ENCODE measurements at places on chromosomes 12 and 14.

- no peak for DNase-seq
Measured at GRCh38 chr14:32941668-32942065, 3.0 kb downstream of the NPAS3 start.

DNA sequence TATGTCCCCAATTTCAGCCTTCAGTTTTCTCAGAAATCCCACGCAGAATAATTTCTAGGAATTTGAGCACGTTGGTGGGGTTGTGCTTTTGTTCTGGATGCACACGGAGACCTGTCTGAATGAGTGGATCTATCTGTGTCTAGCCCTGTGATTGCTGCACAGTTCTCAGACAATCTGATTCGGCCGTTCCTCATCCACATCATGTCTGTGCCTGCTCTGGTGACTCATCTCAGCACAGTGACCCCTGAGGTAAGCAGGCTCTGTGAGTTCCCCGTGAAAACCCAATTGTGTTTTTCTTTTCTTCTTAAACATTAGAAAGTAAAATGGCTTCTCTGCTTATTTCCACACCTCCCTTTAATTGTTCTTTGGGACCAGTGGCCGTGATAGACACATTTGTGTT lies 20.2 kb downstream of the UBE3B start:
- no peak for DNase-seq

- DNase-seq: no peak
Measured at GRCh38 chr12:1650260-1650977, 21.4 kb downstream of the WNT5B start.

GRCh38 chr12:6767353-6768319 lies 1.5 kb downstream of the PTMS start:
- DNase-seq: no peak

DNA sequence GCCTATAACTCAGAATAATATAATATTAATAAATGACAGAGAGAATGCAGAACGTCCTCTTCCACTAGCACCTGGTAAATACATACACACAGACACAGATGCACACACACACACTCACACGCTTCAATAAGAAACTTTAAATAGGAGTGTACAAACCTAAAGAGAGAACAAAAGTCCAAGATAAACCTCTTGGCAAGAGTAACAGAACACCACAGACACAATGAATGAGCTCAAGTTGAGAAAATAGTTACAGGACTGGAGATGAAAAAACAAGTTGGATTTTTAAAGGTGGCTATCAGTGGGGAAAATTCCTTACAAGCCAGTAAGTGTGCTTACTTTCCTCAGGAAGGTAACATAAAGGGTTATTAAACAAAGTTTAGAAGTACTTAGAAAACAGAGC lies 35.2 kb downstream of the CRY1 start:
- no peak for DNase-seq

DNA sequence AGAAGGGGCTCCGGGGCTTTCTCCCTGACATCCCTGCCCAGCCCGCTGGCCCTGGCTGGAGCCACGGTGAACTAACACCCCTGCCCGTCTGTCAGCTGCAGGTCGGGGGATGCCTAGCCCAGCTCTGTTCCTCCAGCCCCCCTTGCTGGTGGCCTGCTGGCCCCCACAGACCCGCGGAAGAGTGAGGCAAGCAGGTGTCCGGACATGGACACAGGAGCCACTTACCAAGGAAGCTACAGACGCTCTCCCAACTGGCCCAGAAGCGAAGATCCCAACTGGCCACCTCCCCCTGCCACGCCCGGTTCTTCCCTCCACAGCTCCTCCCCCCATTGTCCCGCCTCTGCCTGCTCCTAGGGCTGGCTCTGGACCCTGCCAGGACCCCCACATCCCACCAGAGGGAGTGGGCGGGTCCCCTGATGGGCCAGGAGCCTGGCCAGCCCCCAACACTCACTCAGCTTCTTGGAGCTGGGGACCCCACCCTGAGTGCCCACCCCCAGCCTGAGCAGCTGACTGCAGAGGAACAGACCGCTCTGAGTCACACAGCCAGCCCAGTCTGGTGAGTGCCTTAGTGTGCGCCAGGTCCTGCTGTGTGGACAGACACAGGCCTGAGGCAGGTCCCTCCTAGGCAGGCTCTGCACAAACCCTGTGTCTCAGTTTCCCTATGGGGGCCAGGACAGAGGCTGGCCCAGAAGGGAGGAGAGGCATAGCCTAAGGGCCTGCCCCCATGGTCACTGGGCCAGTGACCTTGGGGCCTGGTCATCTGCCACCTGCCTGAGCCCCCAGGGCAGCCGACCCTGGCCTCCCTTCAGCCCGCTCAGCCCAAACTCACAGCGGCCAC lies 7.7 kb downstream of the AHNAK2 start:
- peak; percentile 26 for DNase-seq

Measured in activated CD4-positive, CD25-positive, alpha-beta regulatory T cell treated with anti-CD3 and anti-CD28 coated beads, Interleukin-2, amount 50 U/mL, for 72 hours (primary cell).